Stimulated activated CD4-positive, alpha-beta T cell treated with anti-CD3 and anti-CD28 coated beads, Interleukin-15, amount 100 ng/mL, for 24 hours (primary cell): ENCODE measurements at places on chromosomes 2 and 18.

GRCh38 chr2:24054366-24055010 lies 4.9 kb downstream of the FKBP1B start:
- DNase-seq, result no peak

DNA sequence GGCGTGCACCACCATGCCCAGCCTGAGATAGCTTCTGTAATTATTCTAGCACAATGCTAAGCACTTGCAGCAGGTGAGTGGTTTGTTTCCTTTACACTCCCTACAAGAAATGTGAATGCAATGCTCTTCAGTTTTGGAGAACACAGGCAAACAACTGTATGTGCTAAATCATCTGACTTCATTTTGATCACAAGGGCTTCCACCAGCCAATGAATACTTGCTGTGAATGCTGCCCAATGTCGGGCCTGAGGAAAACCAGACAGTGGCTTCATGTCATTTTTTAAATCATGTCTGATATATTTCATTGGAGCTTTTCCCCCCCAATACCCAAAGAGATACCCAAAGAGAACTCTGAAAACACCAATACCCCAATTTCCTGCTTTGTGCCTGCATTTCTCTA lies 155.6 kb upstream of the XPO1 start:
- DNase-seq, result no peak

DNA sequence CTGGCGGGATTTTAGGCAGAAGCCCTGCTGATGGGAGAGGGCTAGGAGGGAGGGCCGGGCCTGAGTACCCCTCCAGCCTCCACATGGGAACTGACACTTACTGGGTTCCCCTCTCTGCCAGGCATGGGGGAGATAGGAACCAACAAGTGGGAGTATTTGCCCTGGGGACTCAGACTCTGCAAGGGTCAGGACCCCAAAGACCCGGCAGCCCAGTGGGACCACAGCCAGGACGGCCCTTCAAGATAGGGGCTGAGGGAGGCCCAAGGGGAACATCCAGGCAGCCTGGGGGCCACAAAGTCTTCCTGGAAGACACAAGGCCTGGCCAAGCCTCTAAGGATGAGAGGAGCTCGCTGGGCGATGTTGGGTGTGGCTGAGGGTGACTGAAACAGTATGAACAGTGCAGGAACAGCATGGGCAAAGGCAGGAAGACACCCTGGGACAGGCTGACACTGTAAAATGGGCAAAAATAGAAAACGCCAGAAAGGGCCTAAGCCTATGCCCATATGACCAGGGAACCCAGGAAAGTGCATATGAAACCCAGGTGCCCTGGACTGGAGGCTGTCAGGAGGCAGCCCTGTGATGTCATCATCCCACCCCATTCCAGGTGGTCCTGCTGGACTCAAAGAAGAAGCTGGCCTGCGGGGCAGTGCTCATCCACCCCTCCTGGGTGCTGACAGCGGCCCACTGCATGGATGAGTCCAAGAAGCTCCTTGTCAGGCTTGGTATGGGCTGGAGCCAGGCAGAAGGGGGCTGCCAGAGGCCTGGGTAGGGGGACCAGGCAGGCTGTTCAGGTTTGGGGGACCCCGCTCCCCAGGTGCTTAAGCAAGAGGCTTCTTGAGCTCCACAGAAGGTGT lies 8.5 kb downstream of the PROC start:
- no peak for DNase-seq

DNA sequence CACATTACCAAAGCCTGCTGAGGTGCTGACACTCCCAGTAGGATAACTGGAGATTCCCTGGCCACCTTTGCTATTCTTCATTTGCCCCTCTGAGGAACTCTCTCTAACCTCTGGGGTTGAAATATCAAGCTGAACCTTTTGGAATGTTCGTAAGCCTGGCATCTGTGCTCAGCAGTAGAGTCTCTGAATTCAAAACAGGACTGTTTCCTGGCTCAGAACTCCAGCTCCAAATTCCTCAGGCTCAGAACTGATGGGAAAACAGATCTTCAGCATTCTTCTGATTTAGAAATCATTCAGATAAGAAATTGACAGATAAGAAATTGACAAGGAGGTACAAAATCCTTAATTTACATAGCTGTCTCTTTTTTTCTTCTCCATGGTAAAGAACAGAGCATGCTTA lies 22.2 kb upstream of the POU3F3 start:
- no peak for DNase-seq

DNA sequence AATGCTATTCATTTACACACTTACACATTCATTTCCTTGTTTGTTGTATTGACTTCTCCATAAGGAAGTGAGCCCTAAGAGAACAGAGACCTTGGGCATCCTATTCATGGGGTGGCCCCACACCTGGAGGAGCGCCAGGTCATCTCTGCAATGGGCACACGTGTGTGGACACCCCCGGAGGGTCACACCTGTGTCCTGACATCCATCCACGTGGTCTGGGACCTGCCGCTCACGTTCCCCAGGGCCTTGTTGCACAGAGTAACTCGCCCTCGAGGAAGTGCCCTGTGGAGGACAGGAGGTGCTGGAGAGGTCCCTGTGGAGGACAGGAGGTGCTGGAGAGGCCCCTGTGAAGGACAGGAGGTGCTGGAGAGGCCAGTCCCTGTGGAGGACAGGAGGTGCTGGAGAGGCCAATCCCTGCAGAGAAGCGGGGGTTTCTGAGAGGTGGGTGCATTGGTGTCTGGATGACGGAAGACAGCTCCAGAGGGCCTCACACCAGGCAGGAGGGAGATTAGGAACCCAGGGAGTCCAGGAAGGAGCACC lies 73.2 kb upstream of the GPC1 start:
- DNase-seq, result no peak

GRCh38 chr2:147909178-147909577 lies 64.3 kb downstream of the ACVR2A start:
- no peak for DNase-seq

GRCh38 chr2:15170070-15170775 lies 390.9 kb downstream of the NBAS start:
- DNase-seq, result no peak

DNA sequence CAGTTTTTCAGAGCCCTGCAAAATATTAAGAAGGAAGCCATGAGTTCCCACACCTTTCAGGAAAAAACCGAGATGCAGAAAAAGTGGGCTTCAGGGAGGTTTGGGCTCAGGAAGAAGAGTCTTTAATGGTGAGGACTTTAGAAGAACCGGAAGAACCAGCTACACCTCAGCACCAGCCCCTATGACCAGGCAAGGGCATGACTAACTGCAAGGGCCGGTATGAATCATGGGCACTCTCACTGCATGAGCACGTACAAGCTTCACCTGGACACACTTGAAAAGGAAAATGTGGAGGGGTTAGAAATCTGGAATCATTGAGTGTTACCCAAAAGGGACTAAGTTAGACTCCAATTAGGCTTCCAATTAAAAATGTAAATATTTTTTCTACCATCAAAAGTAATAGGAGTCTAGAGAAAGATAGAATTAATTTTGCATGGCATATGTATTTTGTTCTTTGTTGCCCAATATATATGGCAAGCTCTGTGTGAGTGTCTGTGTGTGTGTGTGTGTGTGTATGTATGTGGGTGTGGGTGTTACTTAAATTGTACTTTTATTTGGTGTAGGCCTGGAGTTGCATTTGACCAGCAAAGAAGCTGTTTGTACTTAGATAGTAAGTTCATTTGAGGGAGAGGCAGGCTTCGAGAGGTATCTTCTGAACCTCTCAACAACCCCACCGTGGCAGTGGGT lies 66.5 kb upstream of the THUMPD2 start:
- no peak for DNase-seq

- no peak for DNase-seq
Observed at GRCh38 chr2:197191177-197191939, 119.2 kb downstream of the ANKRD44 start.

GRCh38 chr2:38185012-38185491 lies 109.1 kb upstream of the CYP1B1 start:
- DNase-seq, result no peak
